ENCODE measurements at places on chromosomes 2 and 18.

GRCh38 chr2:124884315-124884714, 859.2 kb downstream of the CNTNAP5 start:
- DNase-seq = no peak

DNA sequence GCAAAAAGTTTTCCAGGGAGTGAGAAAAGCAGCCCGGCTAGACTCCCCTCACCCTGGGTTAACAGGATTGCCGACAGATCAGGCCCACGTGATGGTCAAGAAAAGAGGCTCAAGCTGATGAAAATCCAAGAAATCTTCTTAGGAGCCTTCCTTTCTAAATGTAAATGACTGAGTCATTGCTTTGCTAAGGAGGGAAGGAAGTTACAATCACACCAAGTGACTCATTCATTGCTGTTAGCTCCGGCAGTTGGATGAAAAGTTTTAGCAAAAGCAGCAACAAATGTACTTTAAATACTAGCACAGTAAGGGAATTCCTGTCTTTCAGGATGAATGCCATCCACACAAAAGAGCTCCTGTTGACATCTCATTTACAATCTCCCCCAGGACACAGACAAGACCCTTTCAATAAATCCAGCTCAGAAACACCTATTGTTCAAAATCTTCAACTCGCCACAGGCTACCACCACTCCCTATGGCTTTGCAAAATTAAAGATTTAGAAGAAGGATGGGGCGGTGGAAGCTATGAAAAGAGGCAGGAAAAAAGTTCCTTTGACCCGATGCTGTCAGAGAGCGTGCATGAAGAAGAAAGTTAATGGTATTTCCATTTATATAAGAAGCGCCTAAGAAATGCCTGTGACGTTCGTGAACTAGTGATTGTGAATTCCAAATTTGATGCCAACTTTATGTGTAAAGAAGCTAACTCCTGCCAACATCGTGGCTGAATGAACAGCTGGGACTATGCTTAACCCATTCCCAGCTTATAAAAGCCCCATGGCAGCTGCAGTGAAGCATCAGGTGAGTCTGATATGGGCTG, 153.7 kb downstream of the TGIF1 start:
- DNase-seq = peak; percentile 22

DNA sequence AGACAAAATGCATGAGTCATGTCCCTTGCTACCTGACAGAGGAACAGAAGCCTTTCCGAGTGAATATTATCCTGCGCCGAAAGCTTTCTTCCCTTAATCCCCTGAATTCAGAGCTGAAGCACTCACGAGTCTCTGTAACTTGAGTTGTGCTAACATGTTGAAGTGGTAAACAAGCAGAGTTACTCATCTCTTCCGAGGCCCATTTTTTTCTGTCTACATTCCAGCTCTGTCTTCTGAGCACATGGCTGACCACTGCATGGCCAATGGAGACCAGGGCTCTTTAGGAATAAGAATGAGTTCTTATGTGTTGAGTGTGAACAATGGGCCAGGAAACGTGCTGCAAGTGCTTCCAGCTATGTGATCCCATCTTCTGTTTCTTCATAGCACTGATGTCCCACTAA, 73.1 kb upstream of the PID1 start:
- DNase-seq = no peak

GRCh38 chr2:176774766-176775451, 437.7 kb upstream of the HNRNPA3 start:
- DNase-seq = no peak

GRCh38 chr2:210303498-210303897, 11.5 kb downstream of the MYL1 start:
- DNase-seq = no peak
